ENCODE measurements at places on chromosomes 16 and 17.

GRCh38 chr16:79191933-79192332, 408.6 kb downstream of the MAF start:
- no peak for DNase-seq

- DNase-seq, result no peak
These were observed 543.7 kb upstream of the CDH11 start for GRCh38 chr16:65665586-65665985.

GRCh38 chr16:64098451-64098850, 1023.4 kb downstream of the CDH11 start:
- no peak for DNase-seq

- DNase-seq, result no peak
These were observed 163.5 kb upstream of the CDH11 start for GRCh38 chr16:65285128-65286048.

DNA sequence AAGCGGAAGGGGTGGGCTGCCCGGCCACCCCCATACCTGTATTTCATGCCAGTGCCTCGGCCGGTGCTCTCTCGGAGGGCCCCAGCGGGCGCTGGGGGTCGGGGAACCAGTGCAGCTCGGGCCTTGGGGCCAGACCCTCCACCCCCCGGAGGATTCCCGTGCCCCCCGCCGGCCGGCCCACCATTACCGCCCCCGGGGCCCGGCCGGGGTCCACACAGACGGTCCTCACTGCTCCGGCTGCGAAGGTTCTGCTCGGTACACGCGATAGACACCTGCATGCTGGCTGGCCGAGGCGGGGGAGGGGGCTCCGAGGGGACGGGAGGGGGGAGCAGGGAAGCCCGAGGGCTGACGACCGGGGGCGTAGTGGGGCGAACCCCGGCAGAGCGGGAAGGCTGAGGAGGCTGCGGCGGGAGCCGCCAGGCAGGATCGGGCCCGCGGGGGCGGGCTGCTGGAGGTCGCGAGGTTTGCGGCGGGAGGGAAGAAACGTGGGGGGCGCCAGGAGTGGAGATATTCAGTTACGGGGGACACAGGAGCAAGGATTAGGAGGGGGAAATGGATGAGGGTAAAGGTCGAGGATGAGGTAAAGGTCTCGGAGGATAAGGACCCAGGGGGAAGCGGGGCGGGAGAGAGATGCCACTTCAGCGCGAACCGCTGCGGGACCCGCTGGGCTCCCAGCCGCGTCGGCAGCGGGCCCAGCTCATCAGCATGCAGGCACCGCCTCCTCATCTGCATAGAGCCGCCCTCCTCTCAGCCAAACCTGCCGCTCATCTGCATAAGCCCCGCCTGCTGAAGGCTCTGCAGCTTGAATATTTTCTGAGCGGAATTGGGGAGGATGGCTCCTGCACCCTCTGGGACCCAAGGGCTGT, at the start of gene KCNAB3:
Gene KCNAB3 (minus strand): TSS at position 699 of the 866 bp plus-strand sequence. CDS start 421 bp downstream, at position 278.
- DNase-seq, result no peak

GRCh38 chr17:82055023-82055964, 3.6 kb downstream of the GPS1 start:
- no peak for DNase-seq

DNA sequence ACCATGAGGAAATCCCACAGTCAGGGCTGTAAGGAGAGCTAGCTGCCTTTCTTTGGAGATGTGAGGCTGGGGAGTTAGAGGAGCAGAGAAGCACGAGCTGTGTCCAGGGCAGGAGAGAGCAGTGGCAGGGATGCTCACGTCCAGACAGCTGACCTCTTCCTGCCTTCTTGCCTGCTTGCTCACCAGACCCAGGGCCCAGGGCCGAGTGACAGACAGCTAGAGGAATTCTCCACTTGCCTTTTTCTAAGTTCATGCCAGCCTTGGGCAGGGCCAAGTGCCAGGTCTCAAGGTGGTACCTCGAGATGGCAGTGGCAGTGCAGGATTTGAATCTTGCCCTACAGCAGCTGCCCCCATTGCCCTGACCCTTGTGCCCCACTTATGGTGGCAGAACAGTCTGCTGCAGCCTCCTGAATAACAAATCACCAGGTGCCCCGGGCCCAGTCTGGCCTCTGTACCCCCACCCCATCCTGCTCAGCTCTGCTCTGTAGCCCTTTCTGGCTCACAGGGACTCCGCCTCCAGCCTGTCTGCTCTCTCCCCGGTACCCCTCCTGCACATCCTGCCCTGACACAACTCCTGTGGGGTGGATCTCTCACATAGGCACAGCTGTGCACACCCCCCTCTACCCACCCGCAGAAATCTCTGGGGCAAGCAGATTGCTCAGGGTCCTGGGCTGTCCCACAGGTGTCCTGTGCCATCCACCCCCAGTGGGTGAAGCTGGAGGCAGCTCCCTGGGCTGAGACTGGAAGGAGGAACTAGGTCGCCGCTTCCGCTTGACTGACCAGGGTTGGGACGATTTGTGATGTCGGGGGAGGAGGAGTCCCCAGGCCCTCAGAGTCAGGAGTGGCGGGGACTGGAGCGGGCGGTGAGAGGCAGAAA, 25.9 kb downstream of the GRIN2C start:
- no peak for DNase-seq

DNA sequence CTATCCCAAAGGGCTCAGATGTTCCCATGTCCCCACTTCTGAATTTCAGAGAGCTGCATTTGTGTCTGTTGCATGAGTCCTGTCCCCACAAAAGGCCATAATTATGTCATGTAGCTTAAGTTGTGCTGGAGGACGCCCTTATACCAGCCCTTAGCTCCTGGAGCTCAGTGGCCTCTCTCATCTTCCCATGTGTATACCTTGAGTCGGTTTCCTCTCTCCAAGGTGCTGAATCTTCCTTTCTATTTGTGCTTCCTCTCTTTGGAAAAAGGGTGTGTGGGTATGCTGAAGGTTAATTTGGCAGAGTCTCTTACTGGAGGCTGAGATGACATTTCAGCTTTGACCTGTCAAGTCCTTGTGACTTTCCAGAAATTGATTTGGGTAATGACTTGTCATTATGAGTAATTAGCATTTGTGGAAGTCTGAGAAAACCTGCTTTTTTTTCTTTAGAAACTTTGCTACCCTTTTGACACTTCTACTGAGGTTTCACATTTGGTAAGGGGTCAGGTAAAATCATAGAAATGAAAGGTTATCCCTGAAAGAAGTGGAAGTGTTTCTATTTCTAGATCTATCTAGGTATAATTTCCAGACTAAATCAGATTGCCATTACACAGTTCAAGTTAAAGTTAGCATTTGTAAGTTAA, 185.4 kb downstream of the ABCC12 start:
- no peak for DNase-seq

DNA sequence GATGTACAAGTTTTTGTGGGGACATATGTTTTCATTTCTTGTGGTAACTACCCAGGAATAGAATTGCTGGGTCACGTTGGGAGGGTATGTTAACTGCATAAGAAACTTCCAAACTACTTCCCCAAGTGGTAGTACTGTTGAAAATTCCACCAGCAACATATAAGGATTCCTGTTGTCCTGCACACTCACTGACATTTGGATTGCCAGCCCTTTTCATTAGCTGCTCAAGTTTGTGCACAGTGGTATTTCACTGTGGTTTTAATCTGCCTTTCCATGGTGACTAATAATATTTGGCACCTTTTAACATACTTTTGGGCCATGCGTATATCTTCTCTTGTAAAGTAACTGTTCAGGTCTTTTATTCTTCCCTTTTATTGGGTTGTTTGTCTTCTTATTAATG, 103.3 kb downstream of the GNAO1 start:
- no peak for DNase-seq

DNA sequence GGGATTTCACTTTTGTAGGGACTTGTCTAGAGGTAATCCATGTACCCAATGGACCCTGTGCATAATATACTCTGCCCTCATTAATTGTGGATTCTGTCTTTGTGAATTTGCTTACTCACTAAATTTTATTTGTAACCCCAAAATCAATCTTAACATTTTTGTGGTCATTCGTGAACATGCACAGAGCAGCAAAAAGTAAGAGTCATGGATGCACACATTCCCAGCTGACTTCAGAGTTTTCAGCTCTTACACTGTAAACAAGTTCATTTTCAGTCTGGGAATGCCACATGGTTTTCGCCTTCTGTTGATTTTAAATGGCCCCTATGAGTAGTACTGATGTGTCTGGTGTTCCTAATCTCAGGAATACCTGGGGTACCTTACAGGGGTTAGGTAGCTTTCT, 24.3 kb downstream of the TAC4 start:
- no peak for DNase-seq

GRCh38 chr16:50303605-50304466, 37.5 kb downstream of the ADCY7 start:
- DNase-seq, result no peak

- DNase-seq, result no peak
These were observed 21.1 kb downstream of the NDUFAF8 start for GRCh38 chr17:81260171-81260570.

DNA sequence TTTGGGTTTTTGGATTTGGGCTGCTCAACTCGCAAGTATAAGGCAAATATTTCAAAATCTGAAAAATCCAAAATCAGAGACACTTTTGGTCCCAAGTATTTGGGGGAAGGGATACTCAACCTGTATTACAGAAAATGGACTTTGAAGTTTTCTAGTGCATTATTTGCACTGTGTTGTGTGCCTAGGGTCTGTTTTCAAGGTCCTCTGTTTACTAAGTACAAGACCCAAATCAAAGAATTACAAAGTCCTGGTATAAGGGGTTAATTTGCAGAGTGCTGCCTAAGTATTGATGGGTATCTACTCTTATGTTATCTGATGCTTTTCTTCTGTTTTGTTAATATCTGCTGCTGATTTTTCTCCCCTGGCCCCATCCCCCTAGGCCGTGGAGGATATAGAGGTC, 25.0 kb downstream of the HEATR9 start:
- DNase-seq, result no peak

- DNase-seq, result no peak
These were observed 30.5 kb downstream of the SMIM36 start for GRCh38 chr17:55480631-55481315.

- DNase-seq, result no peak
These were observed 45.3 kb downstream of the NEUROD2 start for GRCh38 chr17:39562395-39562794.

DNA sequence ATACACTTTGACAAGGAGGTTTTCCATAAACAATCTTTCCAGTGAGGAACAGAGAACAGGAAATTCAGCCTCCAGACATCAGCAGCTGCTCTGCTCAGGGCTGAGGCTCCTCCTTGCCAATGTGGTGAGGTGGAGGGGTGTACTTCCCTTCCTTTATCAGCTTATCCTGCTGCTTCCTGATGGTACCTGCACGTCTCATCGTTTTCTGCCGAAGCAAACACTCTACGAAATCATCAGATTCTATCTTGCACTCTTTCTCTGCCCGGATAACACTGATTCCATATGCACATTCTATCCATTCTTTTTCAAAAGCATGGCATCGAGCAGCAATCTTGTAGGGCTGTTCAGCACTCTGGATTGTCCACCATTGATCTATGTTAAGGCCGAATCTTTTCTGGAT, 15.4 kb upstream of the SEZ6 start:
- DNase-seq, result no peak

- DNase-seq, result no peak
These were observed 26.7 kb downstream of the TBX4 start for GRCh38 chr17:61478790-61479492.

DNA sequence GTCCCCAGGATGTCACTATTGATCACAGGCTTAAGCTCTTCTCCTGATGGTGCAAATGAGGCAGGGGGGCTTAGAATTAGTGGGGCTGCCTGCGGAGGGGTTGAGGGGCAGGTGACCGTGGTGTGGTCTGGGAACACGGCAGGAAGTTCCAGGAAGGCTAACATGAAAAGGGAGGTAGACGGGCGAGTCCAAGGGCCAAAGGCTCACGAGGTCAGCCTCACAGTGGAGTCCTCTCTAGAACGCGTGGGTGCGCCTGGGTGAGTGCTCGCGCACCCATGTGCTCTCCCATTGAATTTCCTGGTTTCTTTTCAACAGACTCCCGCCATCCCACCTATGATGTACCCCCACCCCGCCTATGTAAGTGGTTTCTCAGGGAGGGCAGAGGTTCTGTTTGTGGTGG, 15.2 kb downstream of the LGALS9 start:
- no peak for DNase-seq

DNA sequence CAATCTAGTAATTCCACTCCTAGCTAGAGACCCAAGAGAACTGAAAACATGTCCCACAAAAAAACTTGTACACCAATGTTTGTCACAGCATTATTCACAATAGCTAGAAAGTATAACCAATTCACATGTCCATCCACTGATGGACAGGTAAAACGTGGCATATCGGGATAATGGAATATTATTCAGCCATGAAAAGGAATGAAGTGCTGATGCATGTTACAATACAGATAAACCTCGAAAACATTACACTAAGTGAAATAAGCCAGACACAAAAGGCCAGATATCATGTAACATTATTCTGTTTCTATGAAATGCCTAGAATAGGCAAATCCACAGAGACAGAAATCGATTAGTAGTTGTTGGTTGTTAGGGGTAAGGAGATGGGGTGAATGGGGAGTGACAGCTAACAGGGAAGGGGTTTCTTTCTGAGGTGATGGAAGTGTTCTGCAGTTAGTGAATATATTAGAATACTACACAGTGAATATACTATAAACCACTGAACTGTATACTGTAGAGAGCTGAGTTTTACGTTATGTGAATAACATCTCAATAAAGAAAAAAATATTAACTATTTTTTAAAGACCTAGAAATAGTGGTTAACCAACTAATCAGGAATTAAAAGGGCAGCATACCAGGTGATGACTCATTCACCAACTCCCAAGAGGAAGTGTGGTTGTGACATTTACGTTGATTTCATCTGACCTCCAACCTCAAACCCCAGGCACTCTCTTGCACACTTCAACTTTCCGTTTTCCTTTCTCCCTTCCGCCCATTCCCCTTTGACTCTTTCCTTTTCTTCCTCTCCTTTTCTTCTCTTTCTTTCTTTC, 48.6 kb downstream of the GAS7 start:
- DNase-seq, result no peak

GRCh38 chr16:17343728-17344127, 127.0 kb downstream of the XYLT1 start:
- DNase-seq, result no peak

DNA sequence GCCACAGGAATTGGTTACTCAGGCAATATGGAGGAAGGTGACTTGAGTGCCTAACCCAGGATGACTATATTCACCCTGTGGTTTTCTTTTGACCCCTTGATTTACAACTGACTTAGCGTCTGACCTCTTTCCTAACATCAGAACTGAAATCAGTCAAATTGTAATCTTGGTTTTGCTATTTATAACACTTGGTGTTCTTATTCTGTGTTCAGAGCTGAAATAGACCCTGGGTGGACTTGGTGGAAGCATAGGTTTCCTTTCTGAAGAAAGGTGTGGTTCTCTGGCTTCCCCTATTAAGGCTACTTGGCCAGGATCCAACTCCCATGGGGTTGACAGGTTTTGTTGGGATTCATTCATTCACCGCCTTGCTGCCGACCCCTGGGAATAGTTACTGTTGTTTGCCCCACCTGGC, 80.8 kb downstream of the CLEC16A start:
- no peak for DNase-seq
